Adipocyte (in vitro differentiated cells): ENCODE measurements at places on chromosomes 6 and 20.
A peak's percentile ranks its signal among the peaks of the same experiment; 100 is the strongest.

- no peak for DNase-seq
Observed at GRCh38 chr6:11833626-11834592, 55.3 kb upstream of the ADTRP start.

- DNase-seq: peak; percentile 65
Observed at GRCh38 chr6:16322666-16323312, 84.4 kb downstream of the GMPR start.

DNA sequence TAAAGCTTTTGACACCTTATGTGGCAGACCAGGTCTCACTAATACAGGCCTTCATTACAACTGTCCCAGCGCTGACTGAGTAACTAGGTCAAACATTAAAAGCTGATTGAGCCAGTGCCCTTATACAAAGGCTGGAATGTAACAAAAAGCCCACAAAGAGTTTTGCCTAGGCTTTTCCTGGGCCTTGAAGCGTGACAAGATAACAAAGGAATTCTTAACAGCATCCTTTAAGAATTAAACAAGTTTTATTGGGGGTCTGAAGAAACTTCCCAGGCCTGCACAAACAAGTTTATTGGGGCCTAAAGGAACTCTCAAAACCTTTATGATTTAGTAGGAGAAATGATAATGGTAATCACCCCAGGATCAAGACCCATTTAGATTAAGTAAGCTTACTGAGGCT is 267.6 kb upstream of the FAM83B start:
- DNase-seq: peak; percentile 21

DNA sequence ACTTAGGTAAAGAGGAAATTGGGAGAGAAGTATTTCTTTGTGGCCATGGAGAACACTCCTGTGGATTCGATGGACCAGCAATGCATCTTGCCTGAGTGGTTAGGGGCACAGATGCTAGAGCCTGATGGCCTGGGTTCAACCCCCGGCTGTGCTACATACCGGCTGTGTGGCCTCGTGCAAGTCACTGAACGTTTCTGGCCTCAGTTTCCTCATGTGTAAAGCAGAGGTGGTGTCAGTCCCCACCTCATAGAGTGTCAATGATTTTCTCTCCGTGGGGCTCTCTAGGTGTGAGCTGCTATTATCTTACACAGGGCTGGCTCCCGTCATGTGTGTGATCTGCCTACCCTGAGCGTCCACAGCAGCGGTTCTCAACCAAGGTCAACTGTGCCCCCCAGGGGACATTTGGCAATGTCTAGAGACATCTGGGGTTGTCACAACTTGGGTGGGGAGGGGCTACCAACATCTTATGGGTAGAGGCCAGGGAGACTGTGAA is 50.0 kb upstream of the PTPN1 start:
- DNase-seq: no peak

DNA sequence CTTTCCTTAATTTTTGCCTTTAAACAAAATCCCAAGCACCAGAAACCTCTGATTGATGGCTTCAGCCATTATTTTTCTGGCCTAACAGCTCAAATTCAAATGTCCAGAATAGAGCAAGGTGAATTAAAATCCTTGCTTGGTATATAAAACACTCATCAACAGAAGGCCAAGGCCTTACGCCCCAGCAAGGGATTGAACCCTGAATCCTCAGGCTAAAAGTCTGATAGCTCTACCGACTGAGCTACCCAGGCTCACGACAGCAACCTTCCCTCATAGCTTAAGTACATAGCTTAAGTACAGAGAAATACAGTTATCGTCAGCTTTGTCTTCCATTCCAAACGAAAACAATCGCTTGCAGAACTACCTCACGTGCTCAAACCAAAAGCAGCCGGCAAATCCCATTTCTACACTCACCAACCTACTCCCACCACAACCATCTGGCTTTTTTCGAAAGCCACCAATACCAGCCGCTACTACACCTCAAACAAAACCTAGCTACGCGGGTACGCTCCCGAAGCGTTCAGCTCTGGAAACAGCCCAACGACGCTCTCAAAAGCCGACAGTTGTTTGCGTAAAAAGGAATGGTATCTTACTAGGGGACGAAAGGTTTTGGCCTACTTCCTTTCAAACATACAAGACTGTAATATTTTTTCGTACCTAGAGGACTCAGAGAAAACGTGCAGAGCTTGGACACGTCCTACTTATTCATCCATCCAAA is 167.5 kb downstream of the GPX5 start:
- no peak for DNase-seq

- no peak for DNase-seq
Observed at GRCh38 chr20:56422824-56423189, 10.7 kb downstream of the CASS4 start.

GRCh38 chr6:112439432-112439831 is 92.3 kb downstream of the RFPL4B start:
- no peak for DNase-seq

- DNase-seq: no peak
Observed at GRCh38 chr6:88662163-88662580, 301.2 kb downstream of the RNGTT start.

DNA sequence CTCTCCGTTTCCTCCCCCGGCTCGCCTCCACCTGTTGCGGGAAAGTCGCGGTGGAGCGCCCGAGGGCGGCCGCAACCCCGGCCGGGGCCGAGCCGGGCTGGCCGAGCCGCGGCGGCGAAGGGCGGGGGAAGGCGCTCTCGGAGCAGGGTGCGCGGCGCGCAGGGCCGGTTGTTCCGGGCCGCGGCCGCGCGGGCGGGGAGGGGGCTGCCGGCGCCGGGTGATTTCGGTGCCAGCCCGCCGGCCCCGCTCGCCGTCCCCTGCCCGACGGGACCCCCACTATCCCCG is 235 bp downstream of the MAP7 start:
- peak; percentile 57 for DNase-seq

GRCh38 chr20:18397030-18397429 is 69.8 kb downstream of the DZANK1 start:
- DNase-seq: no peak

- peak; percentile 92 for DNase-seq
Observed at GRCh38 chr20:44204156-44204831, 6.3 kb downstream of the OSER1 start.

GRCh38 chr6:34526992-34527728 is 29.0 kb downstream of the SPDEF start:
- peak; percentile 96 for DNase-seq

- DNase-seq: peak; percentile 95
Observed at GRCh38 chr6:79421707-79422484, 115.3 kb downstream of the LCA5 start.

GRCh38 chr6:107819964-107820337 is 4.2 kb downstream of the SCML4 start:
- peak; percentile 19 for DNase-seq

- DNase-seq: no peak
Observed at GRCh38 chr6:130848945-130849344, 21.7 kb downstream of the SMLR1 start.

DNA sequence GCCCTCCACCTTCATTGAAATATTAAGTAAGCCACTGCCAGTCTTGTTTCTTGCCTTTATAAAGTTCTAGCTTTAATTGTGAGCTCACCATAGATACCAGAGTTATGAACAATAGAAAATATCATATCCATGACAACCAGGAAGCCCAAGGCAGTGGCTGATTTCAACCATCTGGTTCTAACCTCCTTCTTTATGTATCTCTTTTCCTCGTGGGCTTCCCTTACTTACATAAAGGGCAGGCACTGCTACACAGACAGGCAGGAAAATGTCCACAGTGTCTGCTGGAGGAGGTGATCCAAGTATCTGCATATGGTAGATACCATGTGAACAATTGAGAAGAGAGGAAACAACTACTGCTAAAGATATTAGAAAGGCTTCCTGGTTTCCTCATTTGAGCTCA is 65.2 kb upstream of the PRND start:
- DNase-seq: peak; percentile 47

DNA sequence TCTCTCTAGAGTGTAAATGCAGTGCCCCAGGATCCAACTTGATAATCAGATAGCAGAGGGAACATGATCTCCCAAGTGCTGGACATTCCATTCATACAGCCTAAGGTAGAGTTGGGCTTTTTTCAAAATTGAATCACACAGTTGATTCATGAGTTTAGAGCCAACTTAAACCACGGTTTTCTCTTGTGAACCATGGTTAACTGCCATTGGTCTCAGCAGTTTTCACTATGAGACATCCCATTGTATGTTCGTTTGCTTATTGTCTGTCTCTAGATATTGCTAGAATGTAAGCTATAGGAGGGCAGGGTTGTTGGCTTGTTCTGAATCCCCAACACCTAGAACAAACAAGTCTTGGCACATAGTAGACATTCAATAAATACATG is 37.2 kb upstream of the TAF8 start:
- peak; percentile 64 for DNase-seq

DNA sequence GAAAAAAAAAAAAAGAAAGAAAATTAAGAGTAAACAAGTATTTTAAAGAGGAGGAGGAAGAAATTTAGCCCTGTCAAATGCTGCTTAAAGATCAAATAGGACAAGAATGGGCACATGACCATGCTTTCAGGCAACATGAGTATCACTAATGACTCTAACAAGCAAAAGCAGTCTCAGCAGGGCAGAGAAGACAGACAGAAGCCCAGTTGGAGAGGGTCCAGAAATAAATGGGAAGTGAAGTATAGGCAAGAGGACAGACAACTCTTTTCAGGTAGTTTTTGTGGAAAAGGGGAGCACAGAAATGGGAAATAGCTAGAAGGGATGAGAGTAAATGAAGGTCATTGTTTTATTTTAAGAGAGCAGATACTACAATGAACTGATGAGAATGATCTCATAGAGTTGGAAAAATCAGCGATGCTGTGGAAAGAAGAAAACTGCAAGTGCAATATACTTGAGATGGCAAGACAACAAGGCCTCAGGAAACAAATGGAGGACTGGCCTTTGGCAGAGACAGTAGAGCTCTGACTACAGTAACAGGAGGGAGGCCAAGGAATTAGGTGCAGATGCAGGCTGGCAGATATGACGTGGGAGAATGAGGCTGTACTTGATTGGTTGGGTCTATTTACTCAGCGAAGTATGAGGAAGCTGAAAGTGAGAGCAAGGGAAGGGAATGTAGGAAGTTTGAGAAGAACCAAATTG is 40.3 kb downstream of the KIF6 start:
- DNase-seq: no peak

DNA sequence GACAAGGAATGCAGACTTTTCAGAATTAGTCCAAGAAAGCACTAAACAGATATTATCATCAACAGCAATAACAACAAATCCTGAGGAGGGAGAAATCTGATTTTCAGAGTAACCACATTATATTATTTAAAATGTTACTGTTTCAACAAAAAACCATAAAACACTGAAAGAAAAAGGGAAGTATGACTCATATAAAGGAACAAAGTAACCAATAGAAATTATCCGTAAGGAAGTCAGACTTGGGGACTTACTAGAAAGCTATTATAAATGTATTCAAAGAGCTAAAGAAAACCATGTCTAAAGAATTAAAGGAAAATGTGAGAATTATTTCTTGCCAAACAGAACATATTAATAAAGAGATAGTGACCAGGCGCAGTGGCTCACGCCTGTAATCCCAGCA is 98.1 kb downstream of the MYLK4 start:
- DNase-seq: no peak

- DNase-seq: peak; percentile 57
Observed at GRCh38 chr20:50957276-50957675, 1.1 kb downstream of the DPM1 start.

DNA sequence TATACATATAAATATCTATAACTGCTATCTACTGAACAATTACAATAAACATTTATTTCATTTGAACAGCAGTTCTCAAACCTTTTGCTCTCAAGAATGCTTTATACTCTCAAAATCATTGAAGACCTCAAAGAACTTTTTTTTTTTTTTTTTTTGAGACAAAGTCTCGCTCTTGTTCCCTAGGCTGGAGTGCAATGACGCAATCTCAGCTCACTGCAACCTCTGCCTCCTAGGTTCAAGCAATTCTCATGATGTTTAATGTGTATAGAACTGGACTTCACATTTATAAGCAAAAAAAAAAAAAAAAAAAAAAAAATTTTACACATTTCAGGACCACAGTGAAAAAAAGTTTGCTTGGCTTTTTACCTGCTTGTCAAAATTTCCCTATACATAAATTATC is 11.7 kb downstream of the UBE2V1 start:
- DNase-seq: no peak

- DNase-seq: no peak
Observed at GRCh38 chr6:31474871-31475286, 23.1 kb upstream of the MICB start.

- no peak for DNase-seq
Observed at GRCh38 chr20:49424536-49424935, 57.9 kb downstream of the KCNB1 start.

- no peak for DNase-seq
Observed at GRCh38 chr6:87705070-87705691, 3.1 kb upstream of the AKIRIN2 start.

- DNase-seq: no peak
Observed at GRCh38 chr6:19662911-19663310, 174.3 kb upstream of the ID4 start.
